A172 (cell line): ENCODE measurements at places on chromosomes 6 and 20. TPM values are rescaled to one million over a fixed set of nuclear protein-coding genes. Genes with fewer than 3 reads are reported as not detected.

Gene SLC2A4RG
- 88.0 and 97.9 TPM in 2 replicates for total RNA-seq

Gene TCF15
- total RNA-seq: not detected in 2 replicates

Gene BPIFB6
- total RNA-seq: not detected in 2 replicates

Gene CST11
- total RNA-seq: not detected in 2 replicates

Gene FOXA2
- total RNA-seq: 1.2 and 2.2 TPM in 2 replicates

GRCh38 chr6:13294499-13295069 is 33.8 kb downstream of the TBC1D7 start:
- no peak for DNase-seq

- no peak for DNase-seq
Measured at GRCh38 chr6:89708316-89708715, 69.8 kb upstream of the LYRM2 start.

GRCh38 chr6:156395276-156395675 is 381.9 kb upstream of the ARID1B start:
- no peak for DNase-seq

DNA sequence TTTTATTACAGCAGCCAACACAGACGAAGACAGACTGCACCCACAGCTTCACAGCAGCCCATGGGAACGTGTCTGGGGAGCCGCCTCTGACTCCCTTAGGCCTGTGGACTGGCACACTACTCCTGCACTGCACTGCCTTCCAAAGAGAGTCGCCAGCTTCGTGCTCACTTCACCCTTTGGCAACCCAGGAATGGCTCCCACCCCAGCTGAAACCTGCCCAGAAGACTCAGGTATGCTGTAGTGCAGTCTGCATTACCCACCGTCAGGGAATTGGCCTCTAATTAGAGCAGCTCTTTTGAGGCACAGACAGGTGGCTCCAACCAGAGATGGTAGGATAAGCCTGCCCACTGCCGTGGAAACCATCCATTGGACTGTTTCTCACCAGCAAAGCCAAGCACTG is 39.9 kb upstream of the FRMD1 start:
- DNase-seq: no peak
